ENCODE measurements at places on chromosomes 11 and 22.

GRCh38 chr22:49801391-49802060 is 26.1 kb downstream of the BRD1 start:
- no peak for DNase-seq

- no peak for DNase-seq
Measured at GRCh38 chr11:8759634-8760033, 77.0 kb downstream of the RPL27A start.

DNA sequence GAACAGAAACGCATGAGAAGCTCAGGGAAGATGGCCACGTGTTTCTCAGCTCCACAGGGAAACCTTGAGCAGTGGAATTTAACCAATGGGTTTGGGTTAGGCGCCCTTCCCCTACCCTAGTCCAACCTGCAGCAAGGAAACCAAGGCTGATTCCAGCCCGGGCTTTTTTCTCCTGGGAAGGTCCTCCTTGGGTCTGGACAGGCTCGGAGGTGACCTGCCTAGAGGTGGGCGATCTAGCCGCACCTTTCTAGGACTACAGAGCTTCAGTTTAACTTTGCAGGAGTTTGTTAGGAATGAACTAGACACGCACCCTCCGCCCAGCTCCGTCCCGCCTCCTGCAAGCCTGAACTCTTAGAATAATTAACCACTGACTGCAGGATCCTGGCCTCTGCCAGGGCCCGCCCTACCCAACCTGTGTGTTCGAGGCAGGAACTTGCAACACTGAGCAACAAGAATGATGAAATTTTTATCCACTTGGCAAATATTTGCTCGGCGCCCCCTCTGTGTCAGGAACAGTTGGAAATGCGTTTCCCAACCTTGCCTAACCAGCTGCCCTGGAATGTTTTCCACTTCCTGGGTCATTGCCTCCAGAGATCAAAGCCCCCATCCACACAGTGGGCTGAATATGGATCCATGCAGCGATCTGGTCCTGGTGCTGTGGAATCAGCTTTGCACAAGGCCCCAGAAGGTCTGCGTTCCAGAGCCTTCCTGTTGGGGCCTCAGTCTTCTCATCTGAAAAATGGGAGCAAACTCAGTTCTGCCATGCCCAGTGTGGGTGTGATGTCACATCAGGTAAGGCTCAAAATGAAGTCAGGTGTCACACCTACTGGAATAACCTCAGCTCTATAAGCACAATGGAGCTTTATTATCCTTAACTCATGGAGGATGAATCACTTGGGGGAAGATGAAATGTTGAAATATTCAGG is 13.3 kb downstream of the MPST start:
- no peak for DNase-seq

- no peak for DNase-seq
Measured at GRCh38 chr11:78654866-78655265, 80.2 kb upstream of the NARS2 start.

GRCh38 chr11:79043726-79044125 is 397.1 kb downstream of the TENM4 start:
- no peak for DNase-seq

- DNase-seq = no peak
Measured at GRCh38 chr22:37403267-37403960, 23.9 kb downstream of the ELFN2 start.

DNA sequence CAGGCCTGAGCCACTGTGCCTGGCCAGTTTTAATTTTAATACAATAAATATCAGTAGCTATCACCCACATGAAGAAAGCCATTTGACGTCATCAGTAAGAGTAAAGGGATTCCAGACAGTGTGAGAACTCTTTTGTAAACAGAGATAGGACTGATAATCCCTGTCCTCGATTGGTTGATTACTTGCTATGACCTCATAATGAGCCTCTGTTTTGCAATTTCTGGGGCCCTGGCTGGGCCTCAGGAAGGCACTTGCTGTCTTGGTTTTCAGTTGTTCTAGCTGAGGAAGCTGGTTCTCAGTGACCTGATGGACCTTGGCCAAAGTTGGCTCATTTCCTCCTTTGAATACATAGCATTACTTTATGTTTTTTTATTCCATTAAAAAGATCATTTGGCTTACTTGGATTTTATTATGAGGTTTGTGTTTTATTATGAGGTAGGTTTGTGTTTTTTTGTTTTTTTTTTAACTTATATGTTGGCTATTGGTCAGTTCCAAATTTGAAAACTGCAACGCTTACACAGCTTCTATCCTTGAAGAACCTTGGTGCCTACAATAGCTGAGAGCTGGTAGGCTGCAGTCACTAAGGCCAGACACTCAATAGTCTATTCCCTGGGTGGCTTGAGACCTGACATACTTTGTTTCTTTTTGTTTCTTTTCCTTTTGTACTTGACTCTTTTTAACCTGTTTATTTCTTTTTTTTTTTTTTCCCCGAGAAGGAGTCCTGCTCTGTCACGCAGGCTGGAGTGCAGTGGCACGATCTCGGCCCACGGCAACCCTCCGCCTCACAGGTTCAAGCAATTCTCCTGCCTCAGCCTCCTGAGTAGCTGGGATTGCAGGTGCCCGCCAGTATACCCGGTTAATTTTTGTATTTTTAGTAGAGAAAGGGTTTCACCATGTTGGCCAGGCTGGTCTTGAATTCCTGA is 20.0 kb downstream of the MARK2 start:
- DNase-seq = peak; percentile 75

- no peak for DNase-seq
Measured at GRCh38 chr22:26952451-26953011, 295.1 kb downstream of the MIAT start.

DNA sequence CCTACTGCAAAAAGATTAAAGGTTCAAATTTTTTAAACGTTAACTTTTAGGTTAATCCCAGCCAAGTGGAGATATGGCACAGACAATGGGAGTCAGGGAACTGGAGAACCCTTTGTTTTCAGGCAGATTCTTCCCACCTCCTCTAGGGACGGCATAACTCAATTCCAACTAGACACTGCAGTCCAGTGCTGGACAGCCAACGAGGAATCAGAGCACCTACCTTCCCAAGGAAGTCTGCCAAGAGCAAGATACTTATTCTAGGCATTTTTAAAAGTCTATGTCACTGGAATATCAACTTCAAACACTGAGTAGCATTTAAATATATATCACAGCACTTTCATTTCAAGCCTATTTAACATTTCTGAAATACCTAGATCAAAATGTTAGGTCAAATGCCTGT is 7.3 kb downstream of the CADM1 start:
- no peak for DNase-seq

DNA sequence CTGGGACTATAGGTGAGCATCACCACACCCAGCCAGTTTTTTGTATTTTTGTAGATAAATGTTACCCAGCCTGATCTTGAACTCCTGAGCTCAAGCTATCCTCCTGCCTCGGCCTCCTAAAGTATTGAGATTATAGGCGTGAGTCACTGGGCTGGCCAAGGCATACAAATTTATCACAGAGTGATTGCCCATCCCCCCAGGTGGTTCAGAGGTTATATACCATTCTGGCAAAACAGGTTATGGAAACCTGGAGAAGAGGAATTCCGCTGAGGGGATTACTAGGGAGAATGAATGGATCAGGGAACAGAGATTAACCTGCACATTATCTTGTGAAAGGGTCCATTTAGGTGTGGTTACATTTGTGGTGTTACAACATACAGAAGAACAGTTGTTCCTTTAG is 8.1 kb downstream of the ATG13 start:
- DNase-seq = no peak

DNA sequence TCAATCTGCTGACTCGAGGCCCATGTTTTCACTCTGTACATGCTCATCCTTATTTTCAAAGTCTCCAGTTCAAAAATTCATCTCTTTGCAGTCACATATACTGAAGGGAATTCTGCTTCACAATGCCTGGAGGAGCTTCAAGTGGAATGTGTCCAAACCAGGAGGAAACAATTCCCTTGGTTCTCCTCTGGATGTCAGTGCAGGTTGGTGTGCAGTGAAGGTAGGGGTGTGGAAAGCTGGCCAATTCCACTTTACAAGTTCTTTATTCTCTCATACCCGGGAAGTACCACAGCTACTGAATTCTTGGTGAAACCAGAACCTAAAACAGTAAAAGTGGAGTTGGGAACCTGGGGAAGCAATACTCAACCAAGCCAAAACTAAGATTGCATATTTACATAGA is 57.3 kb downstream of the BDNF start:
- DNase-seq = no peak

DNA sequence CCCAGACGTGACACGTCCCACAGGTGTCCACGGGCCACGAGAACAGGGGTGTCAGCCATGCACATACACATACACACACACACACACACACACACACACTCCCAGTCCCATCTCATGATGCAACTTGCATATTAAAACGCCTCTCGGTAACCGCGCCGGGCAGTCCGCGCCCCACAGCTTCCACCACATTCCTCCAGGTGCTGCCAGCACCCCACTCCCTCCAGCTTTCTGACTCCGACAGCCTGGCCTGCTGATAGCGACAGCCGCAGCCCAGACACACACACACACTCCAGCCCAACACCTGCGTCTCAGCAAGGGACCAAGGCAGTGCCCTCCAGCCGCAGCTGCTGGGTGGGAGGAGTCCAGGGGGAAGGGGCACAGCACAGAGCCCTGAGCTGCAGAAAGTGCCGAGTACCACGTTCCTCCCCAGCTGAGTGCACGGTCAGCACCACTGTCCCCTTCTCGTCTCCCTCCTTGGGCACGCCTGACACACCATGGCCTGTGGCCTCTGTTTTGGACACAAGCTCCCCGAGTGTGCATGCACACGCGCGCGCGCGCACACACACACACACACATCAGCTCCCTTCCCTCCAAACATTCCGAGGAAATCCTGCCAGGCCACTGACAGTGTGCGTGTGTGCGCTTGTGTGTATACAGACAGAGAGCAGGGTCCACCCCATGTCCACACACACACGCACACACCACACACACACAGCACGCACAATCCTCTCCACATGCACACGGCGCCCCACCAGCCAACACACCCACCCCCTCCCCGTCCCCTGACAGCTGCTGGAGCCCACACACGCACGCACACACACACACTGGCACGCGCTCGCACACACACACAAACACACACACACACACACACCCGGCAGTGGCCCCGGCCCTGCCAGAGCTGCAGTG is 1.2 kb downstream of the ELFN2 start:
- DNase-seq = no peak

- DNase-seq = no peak
Measured at GRCh38 chr22:19044381-19044780, 77.8 kb downstream of the DGCR2 start.

DNA sequence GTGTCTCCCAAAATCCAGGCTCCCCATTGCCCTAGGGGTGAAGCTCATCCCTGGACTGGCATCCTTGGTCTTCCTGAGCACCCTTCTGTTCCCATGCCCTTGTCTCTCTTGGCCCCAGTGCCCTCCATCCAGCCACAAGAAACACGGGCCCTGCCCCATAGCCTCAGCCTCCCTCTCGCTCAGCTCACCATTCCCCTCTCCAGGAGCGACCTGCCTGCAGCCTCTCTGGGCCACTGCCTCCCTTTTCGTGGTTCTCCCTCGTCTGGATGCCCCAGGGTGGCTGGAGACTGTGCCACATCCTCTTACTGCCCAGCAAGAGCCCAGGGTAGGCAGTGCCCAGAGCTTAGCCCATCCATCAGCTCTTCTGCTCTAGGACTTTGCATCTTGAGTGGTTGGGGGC is 532.1 kb downstream of the TBC1D22A start:
- no peak for DNase-seq

- DNase-seq = no peak
Measured at GRCh38 chr11:98453378-98453777, 567.4 kb upstream of the CNTN5 start.

DNA sequence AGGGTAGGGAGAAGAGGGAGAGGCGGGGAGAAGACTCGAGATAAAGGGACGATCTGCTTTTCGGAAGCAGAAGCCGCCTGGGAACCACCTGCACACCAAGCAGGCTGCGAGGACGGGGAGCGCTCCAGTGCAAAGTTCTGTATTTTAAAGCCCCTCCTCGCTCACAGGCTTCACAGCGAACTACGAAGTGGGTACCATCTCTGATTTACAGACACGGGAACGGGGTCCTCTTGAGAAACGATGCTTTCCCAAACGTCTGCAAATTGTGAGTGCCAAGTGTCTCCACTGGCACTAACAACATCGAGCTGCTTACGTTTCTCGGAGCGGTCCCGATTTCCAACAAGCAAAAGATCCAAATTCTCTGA is 700 bp upstream of the STX3 start:
- DNase-seq = peak; percentile 53

DNA sequence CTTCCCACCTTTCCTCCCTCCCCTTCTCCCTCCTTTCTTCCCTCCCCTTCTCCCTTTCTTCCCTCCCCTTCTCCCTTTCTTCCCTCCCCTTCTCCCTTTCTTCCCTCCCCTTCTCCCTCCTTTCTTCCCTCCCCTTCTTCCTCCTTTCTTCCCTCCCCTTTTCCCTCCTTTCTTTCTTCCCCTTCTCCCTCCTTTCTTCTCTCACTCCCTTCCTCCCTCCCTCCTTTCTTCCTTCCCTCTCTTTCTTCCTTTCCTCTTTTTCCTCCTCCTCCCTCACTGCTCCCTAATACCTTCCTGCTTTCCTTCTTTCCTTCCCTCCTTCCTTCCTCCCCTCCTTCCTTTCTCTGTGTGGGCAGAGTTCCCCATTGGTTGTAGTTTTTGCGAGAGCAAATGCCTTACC is 76.1 kb downstream of the PGR start:
- no peak for DNase-seq

GRCh38 chr11:125063429-125064043 is 431 bp downstream of the SLC37A2 start:
- no peak for DNase-seq

DNA sequence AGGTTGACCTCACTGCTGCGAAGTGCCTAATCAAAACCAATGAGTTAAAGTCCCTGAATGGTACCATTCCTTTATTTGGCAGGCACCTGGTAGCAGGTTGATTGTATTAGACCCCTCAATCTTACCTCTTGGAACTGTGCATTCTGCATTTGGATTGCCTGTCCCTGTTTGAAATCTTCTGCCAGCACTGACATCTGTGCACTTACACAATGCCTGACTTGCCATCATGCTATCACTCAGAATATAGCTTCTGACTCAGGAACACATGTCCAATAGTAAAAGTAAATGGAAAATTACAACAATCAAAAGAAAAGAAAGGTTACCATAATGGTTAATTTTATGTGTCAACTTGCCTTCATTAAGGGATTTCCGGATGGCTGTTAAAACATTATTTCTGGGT is 366.0 kb upstream of the PDGFD start:
- peak; percentile 2 for DNase-seq

DNA sequence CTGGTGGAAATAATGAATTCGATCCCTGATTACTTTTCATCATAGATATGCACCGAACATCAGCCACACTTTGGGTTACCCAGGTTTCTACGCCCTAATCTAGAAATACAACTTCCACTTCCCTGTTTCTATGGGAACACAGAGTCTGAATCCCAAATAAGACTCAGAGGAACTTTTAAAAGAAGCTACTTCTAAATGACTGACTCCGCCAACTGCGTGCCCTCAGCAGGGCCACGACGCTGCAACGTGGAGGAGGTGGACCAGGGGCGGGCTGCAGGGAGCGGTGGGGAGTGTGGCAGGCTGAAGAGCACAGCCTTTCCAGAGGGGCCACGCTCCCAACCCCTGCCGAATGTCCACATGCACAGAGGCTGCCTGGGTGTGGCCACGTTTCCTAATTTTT is 304.0 kb downstream of the SHANK2 start:
- no peak for DNase-seq

- DNase-seq = peak; percentile 82
Measured at GRCh38 chr11:57527056-57527631, 3.4 kb downstream of the TIMM10 start.
